ENCODE measurements at places on chromosomes 3 and 15. TPM values are rescaled to one million over a fixed set of nuclear protein-coding genes. Genes with fewer than 3 reads are reported as not detected.

Gene LEKR1
- 5.8 TPM for total RNA-seq

Gene LMAN1L
- not detected for total RNA-seq

Gene NR2E3
- not detected for total RNA-seq

- H3K27me3 ChIP-seq, result peaks cover 3% of the 10 kb centered on the region
- DNase-seq, result no peak
- H3K4me1 ChIP-seq, result no peaks in the 10 kb centered on the region
- H3K36me3 ChIP-seq, result no peaks in the 10 kb centered on the region
These were observed 19.3 kb upstream of the DPPA4 start for GRCh38 chr3:109356442-109357155.

GRCh38 chr3:100081311-100081710, 33.0 kb downstream of the FILIP1L start:
- no peak overlapping the region for H3K27ac ChIP-seq
- H3K4me1 ChIP-seq, result peaks cover 7% of the 10 kb centered on the region
- no peak overlapping the region for H3K4me3 ChIP-seq
- no peaks in the 10 kb centered on the region for H3K27me3 ChIP-seq
- no peaks in the 10 kb centered on the region for H3K36me3 ChIP-seq
- DNase-seq, result no peak

- DNase-seq, result no peak
- no peaks in the 10 kb centered on the region for H3K4me1 ChIP-seq
- no peak overlapping the region for H3K27ac ChIP-seq
- peaks cover 7% of the 10 kb centered on the region for H3K36me3 ChIP-seq
These were observed 56.6 kb upstream of the CHST2 start for GRCh38 chr3:143063018-143063417.

GRCh38 chr3:124784686-124785382, 54.6 kb downstream of the UMPS start:
- no peak for DNase-seq
- peaks cover 4% of the 10 kb centered on the region for H3K36me3 ChIP-seq
- no peaks in the 10 kb centered on the region for H3K27me3 ChIP-seq
- peaks cover 38% of the 10 kb centered on the region for H3K4me1 ChIP-seq
- H3K4me3 ChIP-seq, result no peak overlapping the region

DNA sequence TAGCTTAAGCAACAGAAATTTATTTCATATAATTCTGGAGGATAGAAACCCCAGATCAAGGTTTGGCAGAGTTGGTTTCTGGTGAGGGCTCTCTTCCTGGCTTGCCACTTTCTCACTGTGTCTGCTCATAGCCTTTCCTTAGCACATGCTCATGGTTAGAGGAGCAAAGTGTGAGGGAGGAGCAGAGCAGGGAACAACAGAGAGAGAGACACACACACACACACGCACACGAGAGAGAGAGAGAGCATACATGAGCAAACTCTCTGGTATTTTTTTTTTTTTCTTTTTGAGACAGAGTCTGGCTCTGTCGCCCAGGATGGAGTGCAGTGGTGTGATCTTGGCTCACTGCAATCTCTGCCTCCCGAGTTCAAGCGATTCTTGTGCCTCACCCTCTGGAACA, 36.8 kb upstream of the ZDHHC23 start:
- H3K4me3 ChIP-seq, result no peak overlapping the region
- H3K36me3 ChIP-seq, result no peaks in the 10 kb centered on the region
- no peak overlapping the region for H3K27ac ChIP-seq
- peaks cover 5% of the 10 kb centered on the region for H3K4me1 ChIP-seq
- no peak for DNase-seq

DNA sequence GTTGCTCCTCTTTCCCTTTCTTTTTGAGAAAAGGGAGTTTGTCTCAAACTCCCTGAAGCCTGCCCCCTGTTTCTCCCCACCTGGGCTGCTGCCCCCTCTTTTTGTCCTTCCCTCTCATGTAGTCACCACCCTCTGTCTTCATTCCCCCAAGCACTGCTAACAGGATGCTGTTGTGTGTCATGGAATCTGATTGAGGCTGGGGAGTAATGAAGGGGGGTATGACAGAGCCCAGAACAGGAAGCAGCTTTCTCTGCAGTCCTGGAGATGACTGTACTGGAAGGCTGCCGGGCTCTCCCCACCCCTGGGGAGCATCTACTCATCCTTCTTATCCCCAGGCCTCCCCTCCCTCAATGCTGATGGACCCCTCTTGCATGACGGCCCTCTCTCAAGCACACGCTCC, 181.6 kb downstream of the ABHD5 start:
- peaks cover 5% of the 10 kb centered on the region for H3K27me3 ChIP-seq
- H3K4me1 ChIP-seq, result peaks cover 8% of the 10 kb centered on the region
- DNase-seq, result no peak
- no peaks in the 10 kb centered on the region for H3K36me3 ChIP-seq
- H3K27ac ChIP-seq, result no peak overlapping the region

GRCh38 chr15:25609371-25609770, 170.5 kb upstream of the UBE3A start:
- H3K27me3 ChIP-seq, result no peaks in the 10 kb centered on the region
- no peak for DNase-seq
- no peak overlapping the region for H3K27ac ChIP-seq
- H3K4me1 ChIP-seq, result no peaks in the 10 kb centered on the region
- H3K4me3 ChIP-seq, result no peak overlapping the region

DNA sequence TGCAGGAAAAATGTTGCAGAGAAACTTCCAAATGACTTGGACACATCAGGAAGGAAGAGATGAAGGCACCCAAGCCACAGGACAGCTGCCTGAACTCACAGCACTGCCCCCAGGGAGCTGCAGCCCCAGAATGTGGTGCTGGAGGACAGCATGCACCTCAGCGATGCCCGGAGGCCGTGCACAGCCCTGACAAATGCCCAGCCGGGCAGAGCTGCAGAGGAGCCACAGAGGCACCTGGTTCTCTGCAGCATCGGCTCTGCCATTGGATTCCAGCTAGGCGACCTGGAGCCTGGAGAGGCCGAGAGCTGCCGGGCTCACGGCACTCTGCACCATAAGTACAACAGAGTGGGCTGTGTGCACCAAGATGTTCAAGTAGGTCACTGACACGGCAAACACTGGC, 97.5 kb downstream of the OCA2 start:
- H3K36me3 ChIP-seq, result no peaks in the 10 kb centered on the region
- no peak overlapping the region for H3K4me3 ChIP-seq
- no peaks in the 10 kb centered on the region for H3K27me3 ChIP-seq
- H3K4me1 ChIP-seq, result no peaks in the 10 kb centered on the region
- no peak for DNase-seq
- no peak overlapping the region for H3K27ac ChIP-seq
